GF-D8 (cell line): ENCODE measurements at places on chromosomes 1 and 21.

DNA sequence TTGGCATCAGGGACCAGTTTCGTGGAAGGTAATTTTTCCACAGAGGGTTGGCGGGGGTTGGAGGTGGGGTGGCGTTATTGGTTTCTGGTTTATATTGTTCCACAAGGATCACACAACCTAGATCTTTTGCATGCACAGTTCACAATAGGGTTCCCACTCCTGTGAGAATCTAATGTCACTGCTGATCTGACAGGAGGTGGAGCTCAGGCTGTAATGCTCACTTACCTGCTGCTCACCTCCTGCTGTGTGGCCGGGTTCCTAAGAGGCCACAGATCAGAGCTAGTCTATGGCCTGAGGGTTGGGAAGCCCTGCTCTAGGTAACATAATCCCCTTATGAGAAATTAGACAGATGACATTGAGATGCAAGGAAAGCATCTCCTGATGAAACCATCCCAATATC is 12.6 kb downstream of the GBP5 start:
- no peak for DNase-seq

- no peak for DNase-seq
Measured at GRCh38 chr1:10561955-10562354, 87.2 kb downstream of the PEX14 start.

DNA sequence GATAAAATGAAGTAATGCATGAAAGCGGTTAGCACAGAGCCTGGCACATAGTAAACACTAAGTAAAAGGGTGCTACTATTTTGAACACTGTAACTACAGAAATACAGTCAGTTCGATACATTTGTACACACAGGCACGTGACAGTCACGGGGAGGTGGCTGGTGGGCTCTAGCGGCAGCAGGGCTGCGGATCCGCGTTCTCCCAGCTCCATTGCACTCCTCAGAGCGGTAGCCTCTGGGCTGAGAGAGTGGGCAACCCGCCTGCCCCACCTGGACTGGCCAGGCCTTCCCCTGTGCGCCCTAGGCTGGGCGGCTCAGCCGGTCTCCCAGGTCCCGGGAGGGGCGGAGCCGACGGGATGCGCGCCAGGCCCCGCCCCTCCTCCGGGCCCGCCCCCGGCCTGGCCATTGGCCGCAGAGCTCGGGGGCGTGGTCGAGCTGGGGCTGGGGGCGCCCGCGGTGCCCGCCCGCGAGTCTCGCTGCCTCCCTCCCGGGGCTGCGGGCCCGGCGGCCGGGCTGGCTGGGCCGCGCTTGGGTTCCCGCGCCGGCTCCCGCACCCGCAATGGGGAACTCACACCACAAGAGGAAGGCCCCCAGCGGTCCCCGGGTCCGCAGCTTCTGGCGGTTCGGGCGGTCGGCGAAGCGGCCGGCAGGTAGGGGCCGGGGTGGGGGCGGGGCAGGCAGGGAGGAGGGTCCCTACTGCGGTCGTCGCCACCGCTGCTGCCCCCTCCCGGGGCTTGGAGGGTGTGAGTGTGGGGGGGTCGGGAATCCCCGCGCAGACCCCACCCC is 51.2 kb upstream of the SYNC start:
- DNase-seq: no peak

DNA sequence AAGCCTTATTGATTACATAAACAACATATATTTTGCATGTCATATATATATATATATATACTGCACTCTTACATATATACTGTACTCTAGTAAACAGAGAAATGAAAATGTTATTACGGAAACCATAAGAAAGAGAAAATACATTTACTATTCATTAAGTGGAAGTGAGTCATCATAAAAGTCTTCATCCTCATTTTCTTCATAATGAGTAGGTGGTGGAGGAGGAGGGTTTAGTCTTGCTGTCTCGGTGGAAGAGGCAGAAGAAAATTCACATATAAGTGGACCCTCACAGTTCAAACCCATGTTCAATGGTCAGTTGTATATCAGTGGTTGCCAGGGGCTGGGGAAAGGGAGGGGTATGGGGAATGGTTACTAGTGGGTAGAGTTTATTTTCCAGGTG is 8.0 kb upstream of the IFNLR1 start:
- no peak for DNase-seq

- no peak for DNase-seq
Measured at GRCh38 chr1:2783435-2784397, 17.8 kb downstream of the TTC34 start.

DNA sequence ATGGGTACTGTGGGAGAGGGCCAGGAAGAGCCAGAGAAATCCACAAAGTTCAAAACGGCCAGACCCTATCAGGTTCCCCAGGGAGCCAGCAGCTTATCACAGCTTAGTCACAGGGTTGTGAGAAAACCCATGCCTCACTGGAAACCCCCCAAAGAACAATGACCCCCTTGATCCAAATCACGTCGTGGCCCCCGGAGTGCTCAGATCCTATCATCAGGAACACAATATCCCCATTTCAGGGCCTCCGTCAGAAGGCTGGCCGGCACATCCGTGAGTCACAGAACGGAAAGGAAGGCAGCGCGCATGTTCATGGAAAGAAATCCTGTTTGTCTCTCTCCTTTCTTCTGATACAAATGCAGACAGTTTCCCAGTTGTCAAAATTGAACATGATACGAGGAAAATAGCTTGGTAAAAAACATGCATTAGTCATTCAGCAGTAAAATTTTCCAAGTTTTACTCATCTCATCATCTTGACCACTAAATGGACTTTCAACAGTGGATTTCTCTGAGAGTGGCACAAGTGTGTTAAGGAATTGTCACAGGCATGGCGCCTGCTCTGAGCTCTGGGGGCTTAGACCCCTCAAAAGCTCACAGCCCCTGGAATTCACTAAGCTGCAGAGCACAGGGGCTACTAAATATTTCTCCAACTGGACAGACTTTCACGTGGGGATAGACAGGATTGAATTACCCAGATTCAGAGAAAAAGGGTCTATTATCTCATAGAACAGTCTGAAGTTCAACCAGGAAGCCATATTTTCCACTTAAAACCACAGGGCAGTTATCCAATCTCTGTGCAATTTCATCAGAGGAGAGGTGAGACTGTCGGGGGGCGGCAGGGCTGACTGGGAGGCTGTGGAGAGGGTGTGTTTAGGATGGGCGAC is 124.8 kb downstream of the RIPK4 start:
- DNase-seq: no peak

- DNase-seq: no peak
Measured at GRCh38 chr21:32562426-32562825, 22.9 kb downstream of the TCP10L start.

- no peak for DNase-seq
Measured at GRCh38 chr1:55309786-55310504, 94.8 kb upstream of the USP24 start.

GRCh38 chr21:43306911-43307676 is 119.8 kb downstream of the SIK1 start:
- no peak for DNase-seq

- DNase-seq: no peak
Measured at GRCh38 chr1:160907976-160908375, 23.0 kb upstream of the ITLN1 start.

DNA sequence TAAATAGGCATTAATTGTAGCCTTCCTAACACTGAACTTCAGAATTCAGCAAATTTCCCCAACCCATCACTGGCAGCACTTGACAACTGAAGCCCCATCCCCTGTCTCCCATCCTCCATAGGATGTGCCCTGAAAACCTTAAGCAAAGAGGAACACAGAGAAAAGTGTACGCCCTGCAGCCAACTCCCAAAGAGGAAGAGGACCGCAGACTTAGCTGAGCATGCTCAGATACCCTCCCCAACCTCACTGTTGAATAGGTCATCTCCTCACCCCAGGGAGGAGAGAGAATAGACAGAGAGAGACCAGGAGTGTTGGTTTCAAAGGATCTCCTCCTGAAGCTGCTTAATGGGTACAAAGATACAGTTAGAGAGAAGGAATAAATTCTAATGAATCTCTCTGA is 50.5 kb downstream of the CD2 start:
- no peak for DNase-seq

DNA sequence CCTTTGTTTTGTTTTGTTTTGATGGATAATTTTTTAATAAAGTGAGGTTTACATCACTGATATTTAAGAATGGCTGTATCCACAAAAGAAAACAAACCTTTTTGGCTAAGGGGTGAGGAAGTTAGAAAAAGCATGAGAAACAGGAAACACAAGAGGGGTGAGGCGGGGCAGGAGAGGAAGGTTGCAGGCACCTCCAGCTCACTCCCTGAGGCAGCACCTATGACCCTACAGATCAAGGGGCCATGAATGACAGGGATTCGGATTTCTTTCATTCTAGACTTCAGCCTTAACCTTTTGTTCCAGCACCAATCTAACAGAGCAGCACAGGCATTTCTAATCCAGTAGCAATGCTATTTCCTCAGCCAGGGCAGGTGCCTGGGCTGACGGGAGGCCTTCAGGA is 4.4 kb downstream of the CLCA4 start:
- DNase-seq: no peak

DNA sequence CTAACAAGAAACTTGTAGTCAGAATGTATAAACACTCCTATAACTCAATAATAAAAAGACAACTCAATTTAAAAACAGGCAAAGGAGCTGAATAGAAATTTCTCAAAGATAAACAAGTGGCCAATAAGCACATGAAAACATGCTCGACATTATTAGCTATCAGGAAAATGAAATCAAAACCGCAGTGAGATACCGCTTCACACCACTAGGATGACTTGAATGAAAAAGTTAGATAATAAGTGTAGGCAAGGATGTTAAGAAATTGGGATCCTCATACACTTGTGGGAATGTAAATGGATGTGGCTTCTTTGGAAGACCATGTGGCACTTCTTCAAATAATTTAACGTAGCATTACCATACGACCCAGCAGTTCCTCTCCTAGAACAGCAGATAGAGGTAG is 8.9 kb downstream of the RALGPS2 start:
- DNase-seq: no peak

GRCh38 chr1:163137556-163138265 is 65.0 kb downstream of the RGS5 start:
- DNase-seq: no peak

DNA sequence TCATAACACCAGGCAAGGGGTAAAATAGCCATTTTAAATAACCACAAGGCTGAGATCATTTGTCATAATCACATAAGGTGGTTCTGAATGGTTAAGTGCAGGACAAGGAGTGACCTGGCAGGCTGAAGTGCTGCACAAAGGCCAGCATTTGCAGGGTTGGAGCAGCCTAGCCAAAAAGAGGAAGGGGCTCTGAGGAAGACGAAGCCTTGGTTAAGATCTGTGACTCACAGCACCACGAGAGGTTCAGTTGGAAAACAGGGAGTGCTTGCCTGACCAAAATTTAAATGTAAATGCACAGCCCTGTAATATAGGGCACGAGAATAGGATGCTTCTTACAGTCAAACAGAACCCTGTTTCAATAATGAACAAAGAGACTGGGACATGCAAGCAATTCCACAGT is 12.1 kb downstream of the ATP5PF start:
- no peak for DNase-seq

DNA sequence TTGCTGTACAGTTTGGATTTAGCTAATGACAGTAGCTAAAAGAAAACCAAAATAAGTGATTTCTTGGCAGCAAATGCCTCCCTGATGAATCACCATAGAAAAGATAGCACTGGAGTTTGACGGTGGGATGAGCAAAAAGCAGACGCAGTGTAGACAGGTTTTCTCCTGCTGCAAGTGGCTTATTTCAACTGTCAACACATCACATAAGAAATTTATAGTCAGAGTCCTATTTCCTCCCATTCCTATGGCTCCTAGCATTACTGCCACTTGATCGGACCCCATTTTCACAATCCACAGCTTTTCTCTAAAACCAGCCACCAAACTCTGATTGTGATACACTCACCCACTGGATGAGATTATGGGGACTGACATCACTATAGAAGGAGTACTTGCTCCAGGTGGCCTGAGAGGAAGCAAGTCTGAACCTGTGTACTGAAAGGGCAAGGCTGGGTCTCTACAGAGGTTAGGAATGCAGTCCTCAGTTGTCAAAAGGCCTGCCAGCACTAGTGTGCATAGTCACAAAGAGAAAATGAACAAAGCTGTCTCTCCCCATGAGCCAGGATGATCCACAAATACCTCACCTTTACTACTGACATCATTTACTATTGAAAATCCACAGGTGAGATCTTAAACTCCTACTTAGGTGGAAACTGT is 359.8 kb downstream of the LTN1 start:
- DNase-seq: no peak

GRCh38 chr1:217078078-217078690 is 355.0 kb upstream of the ESRRG start:
- no peak for DNase-seq

DNA sequence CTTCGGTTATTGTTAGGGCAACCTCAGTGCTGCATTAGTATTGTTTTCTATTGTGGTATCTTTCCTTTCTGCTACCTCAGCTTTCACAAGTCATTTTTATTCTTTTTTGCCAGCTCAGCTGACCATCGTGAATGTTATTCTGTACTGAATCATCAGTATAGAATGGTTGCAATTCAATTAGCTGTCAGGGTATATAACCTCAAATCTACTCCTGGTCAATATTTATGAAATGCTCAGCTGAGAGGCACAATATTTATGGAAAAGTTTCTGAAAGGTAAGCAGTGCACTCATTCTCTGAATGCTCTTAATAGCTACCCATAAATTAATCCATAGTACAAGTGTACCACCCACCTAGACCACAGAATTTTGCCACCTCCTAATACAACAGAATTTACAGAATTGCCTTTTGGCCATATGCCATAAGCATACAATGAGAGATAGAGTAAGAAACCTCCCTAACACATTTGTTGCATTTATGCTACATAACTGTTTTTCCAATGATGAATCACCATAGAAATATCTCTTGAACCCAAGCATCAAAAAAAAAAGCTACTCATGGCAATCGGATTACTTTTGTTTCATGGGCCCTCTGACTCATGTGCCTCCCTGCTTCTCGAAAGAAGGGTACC is 732.6 kb upstream of the CHRM3 start:
- no peak for DNase-seq

- peak; percentile 96 for DNase-seq
Measured at GRCh38 chr1:248804771-248805681, 20.7 kb downstream of the SH3BP5L start.

- DNase-seq: no peak
Measured at GRCh38 chr1:15899266-15899665, 51.8 kb downstream of the SPEN start.

- no peak for DNase-seq
Measured at GRCh38 chr1:168333562-168334276, 53.0 kb downstream of the TBX19 start.

DNA sequence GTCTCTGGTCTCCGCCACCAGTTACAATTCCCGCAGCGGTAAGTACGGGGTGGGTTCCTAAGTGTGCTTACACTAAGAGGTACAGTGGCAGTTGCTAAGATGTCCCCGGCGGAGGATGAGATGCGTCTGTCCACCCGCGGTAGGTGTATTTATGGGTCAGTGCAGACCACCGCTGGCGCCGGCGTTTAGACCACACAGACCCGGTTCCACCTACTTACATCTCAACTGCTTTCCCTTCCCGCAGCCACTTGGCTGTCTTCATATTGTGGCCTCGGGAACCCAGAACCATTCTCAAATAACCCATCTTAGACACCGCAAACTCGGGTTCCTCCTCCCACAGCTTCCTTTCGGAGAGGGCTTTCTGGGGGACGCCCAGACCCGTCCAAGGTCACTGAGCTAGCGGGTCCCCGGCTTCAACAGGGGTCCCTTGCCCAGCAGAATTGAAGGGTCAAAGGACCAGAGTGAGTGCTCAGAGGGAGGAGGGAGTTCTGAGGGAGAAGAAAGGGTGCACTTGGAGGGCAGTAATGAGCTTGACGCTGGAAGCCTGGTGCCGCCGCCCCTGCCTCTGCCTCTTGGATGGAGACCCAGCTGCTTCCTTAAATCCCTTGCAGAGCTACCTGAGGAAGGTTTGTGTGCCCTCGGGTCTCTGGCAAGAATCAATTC is 8.6 kb downstream of the NR5A2 start:
- no peak for DNase-seq
